Calu3 (cell line): ENCODE measurements at places on chromosomes 7 and 10. TPM values are rescaled to one million over a fixed set of nuclear protein-coding genes. Genes with fewer than 3 reads are reported as not detected.

GRCh38 chr7:91165846-91166230 lies 98.4 kb upstream of the FZD1 start:
- no peak for DNase-seq

DNA sequence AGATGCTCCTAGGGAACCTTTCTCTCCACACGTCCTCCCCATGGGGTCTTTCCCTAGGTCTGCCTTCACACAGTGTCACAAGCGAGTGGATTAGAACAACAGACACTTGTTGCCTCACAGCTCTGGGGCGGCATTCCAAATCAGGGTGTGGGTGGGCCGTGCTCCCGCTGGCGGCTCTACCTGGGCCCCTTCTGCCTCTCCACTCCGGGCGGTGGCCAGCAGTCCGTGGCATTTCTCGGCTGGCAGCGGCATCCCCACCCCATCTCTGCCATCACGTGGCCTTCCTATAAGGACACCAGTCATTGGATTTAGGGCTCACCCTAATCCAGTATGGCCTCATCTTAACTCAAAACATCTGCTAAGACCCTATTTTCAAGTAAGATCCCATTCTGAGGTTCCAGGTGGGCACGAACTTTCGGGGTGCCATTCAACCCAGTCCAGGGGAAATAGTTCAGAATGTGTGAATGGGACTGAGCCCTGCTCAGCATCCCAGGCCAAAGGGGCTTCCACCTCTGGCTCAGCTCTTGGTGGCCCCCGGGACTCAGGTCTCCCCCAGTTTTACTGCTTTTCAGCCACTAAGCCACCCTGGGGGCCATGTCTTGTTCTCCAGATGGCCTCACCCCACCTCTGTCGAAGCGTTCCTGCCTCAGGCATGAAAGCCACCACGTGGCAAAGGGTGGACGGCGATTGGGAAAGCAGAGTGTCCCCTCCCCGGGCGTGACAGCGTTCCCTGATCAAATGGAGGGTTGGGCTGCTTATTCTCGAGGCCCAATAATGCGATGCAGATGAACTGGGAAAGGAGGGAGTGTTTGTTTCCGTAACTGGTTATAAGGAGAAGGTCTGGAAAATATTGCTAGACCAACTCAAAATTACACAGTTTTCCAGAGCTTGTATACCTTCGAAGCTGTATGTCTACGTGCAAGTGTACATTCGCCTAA lies 350.0 kb downstream of the GLRX3 start:
- DNase-seq, result no peak

DNA sequence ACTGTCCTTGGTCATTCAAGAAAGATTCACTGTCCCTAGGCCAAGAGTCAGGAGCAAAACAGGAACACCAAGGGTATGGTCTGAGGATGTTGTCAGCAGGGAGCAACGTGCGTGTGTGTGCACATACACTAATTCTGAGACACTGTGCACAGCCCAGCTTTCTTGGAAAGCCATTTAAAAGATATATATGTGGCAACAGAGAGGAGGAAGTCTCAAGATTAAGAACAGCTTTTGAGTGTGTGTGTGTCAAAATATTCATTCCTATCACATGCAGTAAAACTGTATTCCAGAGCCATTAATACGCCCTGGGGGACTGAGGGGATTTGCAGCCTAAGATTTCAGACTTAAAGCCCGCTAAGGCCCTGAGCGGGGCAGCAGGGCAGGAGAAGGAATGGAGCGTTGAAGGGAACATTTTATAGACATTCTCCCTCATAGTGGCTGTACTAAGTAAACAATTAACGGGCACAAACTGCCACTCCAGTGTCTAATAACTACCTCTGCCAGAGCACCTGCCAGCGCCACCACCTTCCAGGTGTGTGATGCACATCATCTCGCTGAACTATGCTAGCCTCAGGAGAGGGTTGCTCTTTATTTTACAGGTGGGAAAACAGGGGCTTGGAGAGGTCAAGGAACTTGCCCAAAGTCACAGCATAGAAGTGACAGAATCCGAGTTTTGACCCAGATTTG lies 2.0 kb downstream of the NOD1 start:
- no peak for DNase-seq

The ZP3 gene
- 5.4 and 9.4 TPM in 2 replicates for total RNA-seq

The OPN4 gene
- not detected in 2 replicates for total RNA-seq

The ITIH5 gene
- 2.0 and 5.2 TPM in 2 replicates for total RNA-seq
